ENCODE measurements at places on chromosomes 3 and 15.

DNA sequence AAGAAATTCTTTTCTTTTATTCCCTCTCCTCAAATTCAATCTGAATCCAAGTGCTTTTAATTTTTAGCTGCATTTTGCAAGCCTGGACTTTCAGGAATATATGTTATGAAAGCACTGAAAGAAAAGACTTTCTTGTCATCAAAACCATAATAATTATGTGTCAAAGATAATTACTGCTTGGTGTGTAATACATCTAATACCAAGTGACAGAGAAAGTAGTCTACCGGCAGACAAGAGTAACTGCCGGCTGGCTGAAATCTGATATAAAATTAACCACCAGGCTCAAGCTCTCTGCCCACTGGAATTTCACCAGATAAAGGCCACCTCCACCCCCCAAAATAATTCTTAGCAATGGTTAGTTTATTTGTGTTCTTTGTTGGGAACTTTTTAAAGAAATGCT, 220.9 kb upstream of the CDIN1 start:
- no peak for DNase-seq

DNA sequence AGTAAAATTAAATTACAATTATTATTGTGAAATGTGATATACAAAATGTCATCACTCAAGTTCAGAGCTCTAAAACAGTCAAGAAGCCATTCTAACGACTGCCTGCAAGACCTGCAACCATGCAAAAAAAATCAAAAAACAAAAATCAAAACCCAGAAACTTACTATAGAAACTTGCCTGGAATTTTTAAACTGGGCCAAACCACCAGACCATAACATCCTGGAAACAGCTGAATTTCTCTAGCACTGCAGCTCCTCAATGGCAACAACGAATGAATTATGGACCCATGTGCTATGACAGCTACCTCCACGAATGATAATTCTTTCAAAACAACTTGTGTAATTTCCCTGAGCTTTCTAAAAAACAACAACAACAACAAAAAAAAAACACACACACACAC, 130.0 kb upstream of the KCNMB2 start:
- no peak for DNase-seq

GRCh38 chr3:146374146-146374545, 95.2 kb downstream of the PLSCR2 start:
- DNase-seq, result no peak

- no peak for DNase-seq
Measured at GRCh38 chr15:73232776-73233175, 136.0 kb downstream of the HCN4 start.

- no peak for DNase-seq
Measured at GRCh38 chr15:42239528-42240182, 31.6 kb upstream of the VPS39 start.

- no peak for DNase-seq
Measured at GRCh38 chr15:52485290-52485689, 43.4 kb downstream of the MYO5A start.

DNA sequence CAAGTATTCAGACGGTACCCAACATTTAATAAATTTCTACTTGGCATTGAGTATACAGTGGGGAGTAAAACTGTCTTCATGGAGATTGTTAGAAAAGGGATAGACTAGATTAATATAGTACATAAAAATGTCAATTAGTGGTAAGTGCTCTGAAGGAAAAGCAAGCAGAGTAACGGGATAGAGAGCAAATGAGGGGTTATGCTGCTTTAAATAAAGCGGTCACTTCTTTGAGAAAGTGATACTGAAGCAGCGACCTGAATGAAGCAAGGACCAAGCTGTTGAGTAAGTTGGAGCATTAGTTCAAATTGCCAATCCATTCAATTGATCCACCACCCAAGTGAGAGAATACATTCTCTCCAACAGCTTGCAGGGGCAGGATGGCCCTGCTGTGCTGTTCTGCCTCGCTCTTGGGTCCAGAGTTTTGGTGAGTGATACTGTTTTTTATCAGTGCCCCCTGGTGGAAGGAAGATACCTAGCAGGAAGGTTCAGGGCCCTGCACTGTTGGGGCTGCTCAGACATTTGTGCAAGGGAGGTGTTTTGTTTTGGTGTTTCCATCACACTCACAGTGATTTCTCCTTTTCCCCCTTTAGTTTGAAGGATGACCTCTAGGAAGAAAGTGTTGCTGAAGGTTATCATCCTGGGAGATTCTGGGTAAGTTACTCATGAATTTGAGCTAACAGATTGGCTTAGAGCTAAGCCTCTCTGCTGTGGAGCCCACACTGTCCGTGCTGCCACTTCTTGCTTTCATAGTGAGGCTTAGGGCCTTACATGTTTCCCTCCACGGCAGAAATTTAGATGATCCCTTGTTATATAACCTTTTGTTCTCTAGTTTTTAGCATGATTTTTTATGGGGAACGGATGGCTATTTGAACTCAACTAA, 69.0 kb downstream of the RAB7A start:
- DNase-seq, result peak; percentile 85

DNA sequence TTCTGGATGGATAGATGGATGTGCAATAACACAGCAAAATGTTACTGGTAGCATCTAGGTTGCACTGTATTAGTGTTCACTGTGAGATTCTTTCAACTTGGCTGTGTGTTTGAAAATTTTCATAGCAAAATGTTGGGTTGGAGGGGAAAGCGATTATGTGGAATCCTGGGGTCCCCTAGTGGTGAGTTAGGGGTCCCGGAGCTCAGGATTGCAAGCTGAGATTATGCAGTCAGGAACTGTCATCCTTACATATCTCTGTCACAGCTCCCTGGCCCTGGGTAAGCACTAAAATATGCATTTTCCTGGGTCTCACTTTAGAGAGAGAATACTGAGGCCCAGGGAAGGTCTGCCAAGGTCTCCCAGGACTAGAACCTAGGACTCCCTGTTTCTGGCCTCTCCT, 77.2 kb downstream of the CEMIP start:
- no peak for DNase-seq

DNA sequence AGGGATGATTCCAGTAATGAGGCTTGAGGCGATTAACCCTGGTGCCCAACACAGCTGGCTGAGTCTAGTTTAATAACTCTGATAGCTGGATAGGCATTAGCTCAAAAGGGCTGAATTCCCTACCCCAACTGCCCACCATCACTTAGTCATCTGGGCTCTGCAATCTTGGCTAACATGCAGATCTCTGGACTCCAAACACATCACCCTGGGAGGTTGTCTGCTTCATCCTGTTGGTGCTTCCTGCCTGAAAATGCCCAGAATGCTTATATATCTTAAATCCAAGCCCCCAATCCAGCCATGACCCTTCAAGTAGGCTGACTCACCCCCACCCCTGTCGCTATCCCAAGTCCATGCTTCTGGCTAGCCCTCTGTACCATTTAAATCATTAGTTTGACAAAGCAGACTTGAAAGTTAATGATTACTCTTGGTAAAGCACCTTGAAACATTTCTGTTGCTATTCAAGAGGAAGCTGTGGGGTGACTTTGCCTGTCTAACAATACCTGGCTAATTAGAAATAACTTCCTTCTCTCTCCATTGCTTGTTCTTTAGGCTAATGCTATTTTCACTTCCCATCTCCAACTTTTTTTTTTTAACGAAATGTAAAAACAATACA, 107.0 kb upstream of the RORA start:
- DNase-seq, result no peak

- peak; percentile 87 for DNase-seq
Measured at GRCh38 chr3:66039590-66039887, 821 bp upstream of the MAGI1 start.

- peak; percentile 79 for DNase-seq
Measured at GRCh38 chr15:72358650-72359171, 17.1 kb downstream of the HEXA start.

DNA sequence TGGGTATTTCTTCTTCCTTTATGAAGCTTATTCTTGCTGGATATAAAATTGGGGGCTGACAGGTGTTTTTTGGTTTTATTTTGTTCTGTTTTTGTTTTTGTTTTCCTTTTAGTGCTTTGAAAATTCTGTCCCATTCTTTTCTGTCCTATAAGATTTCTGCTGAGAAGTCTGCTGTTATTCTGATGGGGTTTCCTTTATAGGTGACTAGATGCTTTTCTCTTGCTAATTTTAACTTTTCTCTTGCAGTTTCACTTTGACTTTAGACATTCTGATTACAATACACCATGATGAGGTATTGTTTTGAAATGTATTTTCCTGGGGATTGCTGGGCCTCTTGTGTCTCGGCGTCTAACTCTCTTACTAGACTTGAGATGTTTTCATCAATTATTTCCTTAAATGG, 22.8 kb downstream of the TTC14 start:
- no peak for DNase-seq

DNA sequence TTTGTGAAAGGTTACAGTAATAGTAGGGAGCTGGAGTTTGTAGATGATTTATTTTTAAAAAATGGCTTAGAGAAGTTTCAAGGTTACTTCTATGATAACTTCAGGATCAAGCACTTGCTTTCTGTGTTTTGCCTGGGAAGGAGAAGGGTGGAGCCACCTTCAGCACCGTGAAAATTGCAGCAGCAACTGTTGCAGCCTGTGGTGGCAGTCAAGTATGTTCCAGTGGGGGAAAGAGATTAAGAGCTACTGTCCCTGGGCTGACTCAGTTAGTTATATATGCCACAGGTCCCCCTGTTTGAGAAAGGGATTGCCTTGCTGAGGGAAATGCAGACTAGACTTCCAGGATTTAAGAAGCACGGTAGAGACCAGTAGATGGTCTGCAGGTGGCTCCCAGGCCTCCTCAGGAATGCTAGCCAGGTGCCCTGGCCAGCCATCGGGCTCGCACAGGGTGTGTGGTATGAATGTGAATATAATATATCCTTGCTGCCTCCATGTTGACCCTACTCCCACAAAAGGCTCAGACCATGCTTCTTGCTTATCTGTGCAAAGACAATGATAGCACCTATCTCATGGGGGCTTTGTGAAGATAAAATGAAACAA, 389.5 kb downstream of the CACNA2D3 start:
- DNase-seq, result no peak

DNA sequence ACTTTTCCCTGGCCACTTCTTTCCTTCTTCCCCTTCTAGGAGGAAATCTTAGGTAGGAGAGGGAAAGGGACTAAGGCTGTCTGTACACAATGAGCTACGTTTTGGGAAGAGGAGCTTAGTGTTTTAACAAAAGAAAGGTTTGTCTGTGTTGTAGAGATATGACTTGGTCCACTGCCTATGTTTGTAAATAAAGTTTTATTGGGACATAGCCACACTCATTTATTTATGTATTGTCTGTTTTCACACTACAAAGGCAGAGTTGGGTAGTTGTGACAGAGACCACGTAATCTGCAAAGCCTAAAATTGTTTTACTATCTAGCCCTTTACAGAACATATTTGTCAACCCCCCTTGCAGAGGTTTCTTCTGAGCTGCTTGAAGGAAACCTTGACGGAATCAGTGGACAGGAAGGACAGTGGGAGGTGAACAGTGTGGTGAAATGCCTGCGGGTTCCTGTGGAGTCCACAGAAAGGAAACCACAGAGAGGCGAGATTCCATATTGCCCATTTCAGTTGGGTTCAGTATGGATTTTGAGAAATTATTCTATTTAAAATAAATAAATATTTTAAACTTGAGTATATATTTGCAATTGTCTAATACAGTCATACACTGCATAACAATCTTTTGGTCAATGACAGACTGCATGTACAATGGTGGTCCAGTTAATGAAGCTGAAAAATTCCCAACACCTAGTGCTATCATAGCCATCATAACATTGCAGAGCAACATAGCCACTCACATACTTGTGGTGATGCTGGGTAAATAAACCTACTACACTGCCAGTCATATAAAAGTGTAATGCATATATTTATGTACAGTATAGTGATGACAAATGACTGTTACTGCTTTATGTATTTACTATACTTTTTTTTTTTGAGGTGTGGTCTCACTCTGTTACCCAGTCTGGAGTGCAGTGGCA, 157.9 kb upstream of the NUDT16 start:
- DNase-seq, result no peak

GRCh38 chr3:72123908-72124441, 339.0 kb upstream of the PROK2 start:
- no peak for DNase-seq

DNA sequence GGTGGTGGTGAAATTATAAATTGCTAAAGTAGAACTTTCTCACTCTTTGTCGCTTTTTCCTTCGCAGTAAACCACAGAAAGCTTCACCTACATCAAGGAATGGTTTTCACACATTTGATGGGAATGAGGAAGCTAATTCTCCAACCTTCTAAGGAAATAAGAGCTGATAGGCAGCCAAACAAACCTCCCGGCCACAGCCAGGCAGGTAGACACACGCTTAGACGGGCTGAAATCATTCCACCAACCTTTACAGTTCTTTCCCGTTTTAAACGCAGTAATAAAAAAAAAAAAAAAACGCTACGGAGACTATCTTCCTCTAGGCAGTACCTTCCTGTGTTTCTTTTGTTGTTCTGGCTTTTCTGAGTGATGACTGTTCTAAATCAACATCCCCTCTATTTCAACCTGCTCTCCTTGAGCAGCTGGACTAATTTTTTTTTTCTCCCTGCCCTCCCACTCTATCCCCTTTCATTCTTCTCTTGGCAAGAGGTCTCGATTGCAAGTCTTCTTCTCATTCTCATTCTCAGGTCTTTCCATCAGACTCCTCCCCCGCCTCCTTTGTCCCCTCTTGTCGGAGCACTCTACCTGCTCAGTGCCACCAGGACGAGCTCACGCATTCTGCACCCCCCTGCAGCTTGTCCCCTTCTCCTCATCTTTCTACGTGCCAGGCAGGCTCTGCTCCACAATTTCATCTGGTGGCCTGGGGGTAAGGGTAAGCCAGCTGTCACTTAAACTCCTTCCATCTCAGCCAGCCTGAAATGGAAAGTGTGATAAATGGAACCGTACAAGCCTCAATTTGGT, 391.1 kb upstream of the MDFIC2 start:
- no peak for DNase-seq

DNA sequence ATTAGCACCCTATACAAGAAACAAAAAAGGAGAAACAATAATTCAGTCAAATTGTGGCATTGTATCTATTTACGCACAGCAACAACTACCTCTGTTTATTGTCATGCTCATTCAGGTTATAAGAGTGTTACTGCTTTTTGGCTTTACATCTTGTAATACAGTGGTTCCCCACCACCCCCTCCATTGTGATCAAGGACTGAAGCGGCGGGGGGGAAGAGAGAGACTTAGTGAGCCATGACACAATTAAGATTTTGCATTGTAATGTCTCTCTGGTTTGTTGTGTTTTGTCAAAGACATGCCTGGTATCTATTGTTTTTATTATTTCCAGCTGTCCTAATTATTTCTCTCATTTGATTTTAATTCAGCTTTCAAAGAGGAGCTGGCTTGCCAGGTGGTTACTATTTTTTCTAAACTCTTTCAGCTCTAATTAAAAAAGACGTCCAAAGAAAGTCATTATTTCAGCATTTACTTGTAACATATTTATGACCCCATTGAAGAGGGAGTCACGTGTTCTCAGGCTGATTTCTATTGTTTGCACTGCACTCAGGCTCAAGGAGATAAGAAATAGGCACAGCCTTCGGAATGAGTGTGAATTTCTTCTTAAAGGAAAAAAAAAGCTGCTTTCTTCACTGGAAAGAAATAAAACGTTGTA, 234.4 kb upstream of the TBL1XR1 start:
- no peak for DNase-seq
